ENCODE measurements at places on chromosomes 11 and 22.
A peak's percentile ranks its signal among the peaks of the same experiment; 100 is the strongest.

GRCh38 chr11:106691807-106692365 is 326.4 kb downstream of the GUCY1A2 start:
- DNase-seq, result no peak

GRCh38 chr11:19980388-19980787 is 179.9 kb downstream of the DBX1 start:
- no peak for DNase-seq

GRCh38 chr11:7903940-7904339 is 27.1 kb downstream of the OR10A6 start:
- DNase-seq, result no peak

GRCh38 chr11:123303924-123304323 is 108.9 kb upstream of the CLMP start:
- DNase-seq, result no peak

- DNase-seq, result no peak
Measured at GRCh38 chr11:64629103-64629502, 38.1 kb downstream of the SLC22A12 start.

DNA sequence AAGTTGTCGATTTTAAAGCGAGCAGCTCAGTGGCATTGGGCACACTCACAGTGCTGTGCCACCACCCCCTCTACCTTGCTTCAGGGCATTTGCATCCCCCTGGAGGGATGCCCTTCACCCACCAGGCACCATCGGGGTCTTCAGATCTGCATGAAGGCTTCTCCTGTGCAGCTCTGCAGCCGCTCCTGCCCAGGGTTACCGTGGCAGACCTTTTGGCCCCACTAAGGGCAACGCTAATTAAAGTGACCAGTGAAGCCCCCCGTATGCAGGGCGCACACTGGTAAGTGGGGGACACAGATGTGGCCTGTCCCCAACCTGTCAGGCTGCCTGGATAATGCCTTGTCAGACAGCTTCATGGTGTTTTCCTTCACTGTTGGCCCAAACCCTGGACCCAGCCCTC is 1117.7 kb downstream of the BRD1 start:
- no peak for DNase-seq

GRCh38 chr11:70381350-70381749 is 17.0 kb upstream of the CTTN start:
- DNase-seq, result no peak

- DNase-seq, result no peak
Measured at GRCh38 chr11:70737816-70738630, 339.7 kb downstream of the CTTN start.

DNA sequence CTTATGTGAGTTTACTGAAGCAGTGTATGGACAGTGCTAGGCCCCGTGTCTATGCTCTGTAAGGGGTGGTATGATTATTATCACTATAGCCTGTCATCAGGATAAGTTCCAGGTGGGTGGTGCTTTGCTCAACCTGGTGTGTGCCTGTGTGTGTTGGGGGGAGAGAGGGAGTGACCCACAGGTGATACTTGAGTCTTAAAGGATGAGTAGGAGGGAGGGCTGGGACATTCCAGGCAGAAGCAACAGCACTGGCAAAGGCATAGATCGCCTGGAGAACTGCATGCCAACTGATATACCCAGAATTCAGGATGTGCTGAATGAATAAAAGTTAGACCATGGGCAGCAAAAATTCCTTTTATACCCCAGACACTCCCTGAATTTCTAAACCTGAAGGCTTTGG is 4.5 kb downstream of the KIAA1671 start:
- no peak for DNase-seq

- no peak for DNase-seq
Measured at GRCh38 chr11:75355051-75355450, 3.6 kb upstream of the ARRB1 start.

DNA sequence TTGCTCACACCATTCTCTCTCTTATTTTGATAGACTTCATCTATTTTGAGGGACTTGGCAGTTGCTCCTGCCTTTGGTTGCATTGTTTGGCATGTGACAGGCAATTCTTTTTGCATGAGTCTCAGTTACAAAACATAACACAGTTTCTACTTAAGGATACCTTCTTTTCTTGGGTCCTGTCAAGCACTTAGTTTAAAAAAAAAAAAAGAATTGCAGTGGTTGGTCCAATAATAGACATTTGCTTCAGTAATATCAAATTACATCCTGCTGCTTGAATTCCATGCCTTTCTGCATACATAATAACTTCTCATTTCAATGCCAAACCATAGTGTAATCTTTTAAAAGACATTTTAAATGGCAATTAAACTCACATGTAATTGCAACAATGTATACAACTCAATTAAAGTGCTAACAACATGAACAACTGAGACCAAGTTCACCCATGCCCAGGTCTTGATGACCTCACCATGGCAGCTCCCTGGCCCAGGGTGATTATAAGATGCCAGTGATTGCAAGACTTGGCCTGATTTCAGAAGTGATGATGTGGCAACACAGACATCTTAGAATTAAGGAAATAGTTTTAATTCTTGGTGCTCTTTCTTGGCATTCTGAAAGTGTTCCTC is 32.2 kb upstream of the PLET1 start:
- peak; percentile 22 for DNase-seq

- DNase-seq, result no peak
Measured at GRCh38 chr22:17952273-17952801, 72.0 kb downstream of the MICAL3 start.

GRCh38 chr11:12005476-12005875 is 3.0 kb downstream of the DKK3 start:
- no peak for DNase-seq

GRCh38 chr11:110158317-110159200 is 65.4 kb downstream of the ZC3H12C start:
- DNase-seq, result no peak

- DNase-seq, result no peak
Measured at GRCh38 chr11:9525116-9525515, 48.4 kb upstream of the WEE1 start.

DNA sequence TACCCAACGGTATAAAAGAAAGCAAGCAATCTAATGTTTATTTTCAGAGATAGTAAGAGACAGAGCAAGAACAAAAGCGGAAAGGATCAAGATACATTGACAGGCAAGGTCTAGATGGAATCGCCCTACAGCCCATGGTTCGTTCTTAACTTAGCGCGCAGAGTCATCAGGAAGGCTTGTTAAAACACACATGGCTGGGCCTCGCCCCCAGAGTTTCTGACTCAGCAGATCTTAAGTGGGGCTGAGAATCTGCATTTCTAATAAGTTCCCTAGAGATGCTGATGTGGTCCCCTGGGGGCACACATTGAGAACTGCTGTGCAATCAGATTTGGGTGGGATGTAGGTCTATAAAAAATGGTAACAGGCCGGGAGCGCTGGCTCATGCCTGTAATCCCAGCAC is 35.8 kb upstream of the CHRM4 start:
- no peak for DNase-seq

GRCh38 chr22:48588878-48589450 is 1238.7 kb downstream of the BRD1 start:
- DNase-seq, result no peak

- DNase-seq, result no peak
Measured at GRCh38 chr11:45050111-45050510, 96.3 kb upstream of the PRDM11 start.

GRCh38 chr11:76839311-76839710 is 21.4 kb upstream of the ACER3 start:
- DNase-seq, result no peak

DNA sequence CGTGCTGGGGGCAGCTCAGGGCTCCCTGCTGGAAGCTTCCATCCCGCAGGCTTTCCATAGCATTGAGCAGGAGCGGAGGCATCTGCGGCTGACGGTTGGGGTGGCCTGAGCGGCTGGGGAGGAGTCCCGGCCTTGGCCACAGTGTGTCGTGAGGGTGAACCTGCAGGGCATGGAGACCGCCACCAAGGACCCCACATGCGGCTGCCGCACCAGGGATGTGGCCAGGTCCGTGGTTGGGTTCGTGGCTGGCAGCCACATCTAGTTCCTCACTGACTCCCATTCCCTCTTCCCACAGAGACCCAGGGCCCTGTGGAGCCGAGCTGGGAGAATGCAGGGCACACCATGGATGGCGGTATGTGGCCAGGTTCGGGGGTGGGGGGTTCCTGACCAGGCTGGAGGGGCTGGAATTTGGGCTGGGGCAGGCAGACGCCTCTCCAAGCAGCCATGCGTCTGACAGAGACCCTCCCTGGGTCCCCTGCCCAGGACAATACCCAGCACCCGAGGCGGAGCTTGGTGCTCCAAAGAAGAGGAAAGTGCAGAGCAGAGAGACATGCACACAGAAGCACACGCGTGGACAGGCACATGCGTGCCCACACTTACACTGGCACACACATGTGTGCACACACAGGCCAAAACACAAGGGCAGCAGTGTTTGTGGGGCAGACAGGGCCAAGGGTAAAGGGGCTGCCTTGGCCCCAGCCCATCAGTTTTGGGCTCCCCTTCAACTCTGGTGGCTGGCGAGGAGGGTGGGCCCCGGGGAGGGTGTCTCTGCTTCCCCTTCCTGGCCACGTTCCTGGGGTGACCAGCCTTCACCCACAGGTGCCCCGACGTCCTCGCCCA is 2.7 kb downstream of the MUC5B start:
- no peak for DNase-seq

DNA sequence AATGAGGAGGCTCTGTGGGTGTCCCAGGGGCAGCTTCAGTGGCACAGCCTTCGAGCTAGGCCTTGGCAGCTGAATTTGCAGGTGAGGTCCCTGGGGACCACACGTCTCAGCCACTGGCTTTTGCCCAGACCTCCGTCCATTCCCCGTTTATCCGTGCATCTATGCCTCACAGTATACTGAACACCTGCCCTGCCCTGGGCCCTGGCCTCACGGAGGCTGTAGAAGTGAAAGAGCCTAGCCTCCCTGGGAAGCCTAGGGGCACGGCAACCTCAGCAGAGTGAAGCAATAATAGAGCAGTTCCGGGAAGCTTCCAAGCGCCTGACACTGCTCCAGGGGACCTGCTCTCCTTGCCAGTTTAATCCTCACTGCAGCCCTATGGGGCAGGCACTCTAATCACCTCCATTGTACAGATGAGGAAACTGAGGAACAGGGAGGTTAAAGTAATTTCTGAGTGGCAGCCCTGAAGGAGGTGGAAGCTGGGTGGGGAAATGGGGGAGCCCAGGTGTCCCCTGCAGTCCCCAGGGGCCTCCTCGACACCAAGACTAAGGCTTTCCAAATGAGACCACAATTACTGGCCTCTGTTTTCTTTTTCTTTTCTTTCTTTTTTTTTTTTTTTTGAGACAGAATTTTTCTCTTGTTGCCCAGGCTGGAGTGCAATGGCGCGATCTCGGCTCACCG is 2.7 kb upstream of the NFAM1 start:
- no peak for DNase-seq

- DNase-seq, result no peak
Measured at GRCh38 chr22:47190957-47191670, 428.7 kb downstream of the TBC1D22A start.

GRCh38 chr11:102313238-102313940 is 3.9 kb upstream of the BIRC3 start:
- no peak for DNase-seq

DNA sequence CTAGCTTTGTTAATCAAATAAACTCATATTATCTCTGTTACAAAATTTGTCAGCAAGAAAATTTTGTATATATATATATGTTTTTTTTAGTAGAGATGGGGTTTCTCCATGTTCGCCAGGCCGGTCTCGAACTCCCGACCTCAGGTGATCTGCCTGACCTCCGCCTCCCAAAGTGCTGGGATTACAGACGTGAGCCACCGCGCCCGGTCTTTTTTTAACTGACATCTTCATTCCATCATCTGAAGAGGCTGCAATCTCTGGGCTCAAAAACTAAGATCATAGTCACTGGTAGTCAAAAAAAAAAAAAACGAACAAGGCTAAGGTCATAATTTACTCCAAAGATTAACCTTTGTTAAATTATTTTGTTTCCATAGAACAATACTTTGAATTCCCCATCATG is 5.3 kb upstream of the KLHDC7B start:
- no peak for DNase-seq

DNA sequence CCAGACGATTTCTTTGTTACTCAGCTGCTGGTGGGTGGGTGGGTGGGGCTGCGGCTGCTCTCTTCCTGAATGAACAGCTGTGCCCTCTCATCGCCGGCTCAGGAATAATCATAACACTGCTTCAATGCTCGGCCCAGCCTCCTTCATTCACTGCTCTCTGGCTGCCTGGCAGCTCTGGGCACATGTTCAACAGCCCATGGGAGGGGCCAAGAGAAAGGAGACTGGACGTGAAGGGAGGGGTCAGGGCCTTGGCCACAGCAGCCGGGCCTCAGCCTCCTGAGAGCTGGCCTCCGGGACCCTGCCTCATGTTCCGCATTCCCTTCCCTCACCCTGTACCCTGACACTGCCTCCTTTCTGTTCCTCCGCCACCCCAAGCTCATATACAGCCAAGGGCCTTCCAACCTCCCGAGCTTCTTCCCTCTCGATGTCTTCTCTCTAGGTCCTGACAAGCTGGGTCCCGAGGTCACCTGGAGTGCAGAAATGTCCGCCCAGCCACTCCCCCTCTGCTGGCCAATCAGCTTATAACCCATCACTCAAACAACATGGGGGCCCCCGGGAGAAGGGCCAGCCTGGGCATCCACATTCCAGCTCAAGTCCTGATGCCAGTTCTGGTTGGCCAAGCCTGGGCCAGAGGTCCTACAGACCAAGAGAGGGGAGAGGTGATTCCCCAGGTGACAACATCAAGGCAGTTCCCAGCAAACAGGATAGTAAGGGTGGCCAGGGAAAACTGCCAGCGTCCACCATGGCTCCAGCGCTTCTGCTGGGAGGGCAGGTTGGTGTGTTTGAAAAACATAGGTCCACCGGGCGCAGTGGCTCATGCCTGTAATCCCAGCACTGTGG is 3.2 kb upstream of the CSDC2 start:
- DNase-seq, result peak; percentile 74

GRCh38 chr22:17481424-17481823 is 81.9 kb upstream of the SLC25A18 start:
- no peak for DNase-seq

DNA sequence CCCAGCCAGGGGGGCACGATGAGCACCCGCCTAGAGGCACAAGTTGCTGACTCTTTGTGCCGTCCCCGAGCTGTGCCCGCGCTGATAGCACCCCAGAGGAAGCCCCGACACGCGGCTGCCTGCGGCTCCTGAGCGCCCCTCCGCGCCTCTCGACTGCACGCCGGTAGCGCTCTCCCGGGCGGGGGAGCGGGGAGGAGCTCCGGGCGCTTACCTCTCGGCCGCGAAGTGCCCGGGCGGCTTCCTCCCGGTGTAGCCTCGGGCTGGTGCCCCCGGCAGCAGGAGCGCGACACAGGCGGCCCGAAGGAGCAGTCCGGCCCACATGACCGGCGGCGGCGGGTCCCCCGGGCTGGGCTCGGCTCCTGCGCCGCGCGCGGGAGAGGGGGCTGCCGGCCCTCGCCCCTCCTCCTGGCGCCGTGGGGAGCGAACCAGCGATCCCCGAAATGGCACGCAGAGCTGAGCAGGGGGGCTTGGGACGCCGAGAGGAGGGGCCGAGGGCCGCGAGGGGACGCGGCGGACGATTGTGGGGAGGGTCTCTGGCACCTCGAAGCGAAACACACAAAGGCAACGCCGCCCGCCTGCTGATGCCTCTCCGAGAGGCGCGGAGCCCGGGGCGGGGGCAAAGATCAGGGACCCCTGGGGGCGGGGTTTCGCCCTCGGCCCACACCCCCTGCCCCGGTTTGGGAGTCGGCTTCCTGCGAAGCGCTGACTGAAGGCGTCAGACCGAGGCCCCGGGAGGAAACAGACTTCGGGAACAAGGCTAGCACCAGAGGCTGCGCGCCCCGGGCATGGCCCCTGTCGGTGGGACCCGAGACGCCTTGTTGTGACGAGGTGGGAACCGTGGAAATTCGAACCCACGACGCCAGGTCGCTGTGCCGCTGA is at the start of gene VWCE:
Gene VWCE (minus strand): TSS at position 600 of the 879 bp plus-strand sequence. CDS start 279 bp downstream, at position 321.
- DNase-seq, result peak; percentile 38
